ENCODE measurements at places on chromosomes 13 and 19.
A peak's percentile ranks its signal among the peaks of the same experiment; 100 is the strongest.

GRCh38 chr19:29779921-29780320, 31.9 kb upstream of the CCNE1 start:
- DNase-seq: no peak

- DNase-seq: no peak
These were observed 26.8 kb upstream of the CXCL17 start for GRCh38 chr19:42469311-42470235.

DNA sequence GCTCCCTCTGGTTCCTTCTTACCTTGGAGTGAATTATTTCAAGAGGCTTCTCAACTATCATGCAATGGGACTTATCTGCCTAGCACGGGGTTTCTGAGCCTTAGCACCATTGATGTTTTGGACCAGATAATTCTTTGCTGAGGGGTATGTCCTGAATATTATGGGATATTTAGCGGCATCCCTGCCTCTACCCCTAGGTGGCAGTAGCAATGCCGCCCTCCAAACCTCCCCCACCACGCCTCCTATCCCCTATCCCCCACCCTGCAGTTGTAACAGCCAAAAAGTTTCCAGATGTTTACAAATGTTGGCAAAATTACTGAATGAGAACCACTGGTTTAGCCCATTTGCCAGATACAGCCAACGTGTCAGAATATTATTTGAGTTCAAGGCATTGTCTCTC, 125.5 kb downstream of the POSTN start:
- no peak for DNase-seq

DNA sequence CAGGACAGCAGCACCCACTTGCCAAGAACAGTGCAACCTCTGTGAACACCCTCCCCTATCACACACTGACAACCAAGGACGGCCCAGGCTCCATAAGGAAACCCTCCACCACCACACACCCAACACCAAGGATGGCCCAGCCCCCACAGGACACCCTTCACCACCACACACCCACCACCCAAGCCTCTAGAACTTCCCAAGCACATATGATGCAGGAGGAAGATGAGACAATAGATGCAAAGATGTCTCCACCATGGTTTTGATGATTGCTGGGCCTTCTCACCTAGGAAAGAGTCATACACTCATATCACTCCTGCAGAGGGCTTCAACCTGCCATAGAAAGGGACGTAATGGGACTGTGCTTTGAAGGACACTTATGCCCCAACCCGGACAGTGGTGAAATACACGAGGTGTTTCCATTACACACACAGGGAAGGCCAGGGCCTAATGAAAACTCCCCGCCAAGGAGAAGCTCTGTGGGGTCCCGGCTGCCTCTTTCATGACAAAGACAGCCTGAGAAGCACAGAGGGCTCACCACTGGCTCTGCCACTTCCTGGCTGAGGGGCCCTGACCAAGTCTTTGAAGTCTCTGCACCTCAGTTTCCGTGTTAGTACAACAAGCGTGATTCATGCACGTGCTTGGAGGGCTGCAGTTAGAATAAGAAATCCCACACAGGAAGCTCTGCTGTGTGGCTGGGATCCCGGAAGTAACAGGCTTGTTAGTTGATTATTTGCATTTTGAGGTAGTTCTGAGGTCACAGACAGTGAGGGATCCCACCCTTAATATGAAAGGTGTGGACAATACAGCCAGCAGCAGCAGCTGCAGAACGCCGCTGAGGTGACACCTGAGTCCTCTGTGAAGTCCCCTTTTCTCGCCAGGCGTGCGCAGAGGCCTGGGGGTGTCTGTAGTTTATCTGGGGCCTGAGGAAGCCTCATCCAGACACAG, 61.9 kb upstream of the ATP12A start:
- no peak for DNase-seq

DNA sequence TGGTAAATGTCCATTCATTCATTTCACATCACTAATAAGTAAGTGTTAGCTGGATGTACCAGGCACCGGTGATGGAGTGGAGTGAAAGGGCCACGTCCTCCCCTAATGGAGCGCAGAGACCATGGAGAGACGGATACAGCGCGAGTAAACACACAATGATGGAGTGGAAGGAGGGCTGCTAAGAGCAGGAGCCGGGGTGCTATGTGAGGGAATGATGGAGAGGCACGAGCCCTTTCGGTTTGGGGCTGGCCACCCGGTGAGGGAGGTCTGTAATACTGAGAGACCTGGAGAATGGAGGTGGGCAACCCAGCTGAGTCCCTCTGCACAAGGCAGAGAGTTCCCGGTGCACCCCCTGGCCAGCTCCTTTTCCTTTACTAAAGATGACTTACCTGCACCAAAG, 53.7 kb downstream of the PEPD start:
- DNase-seq: no peak

- no peak for DNase-seq
These were observed 127.8 kb upstream of the SPACA7 start for GRCh38 chr13:112248406-112248760.

GRCh38 chr13:111179908-111180760, 65.0 kb downstream of the ARHGEF7 start:
- no peak for DNase-seq

DNA sequence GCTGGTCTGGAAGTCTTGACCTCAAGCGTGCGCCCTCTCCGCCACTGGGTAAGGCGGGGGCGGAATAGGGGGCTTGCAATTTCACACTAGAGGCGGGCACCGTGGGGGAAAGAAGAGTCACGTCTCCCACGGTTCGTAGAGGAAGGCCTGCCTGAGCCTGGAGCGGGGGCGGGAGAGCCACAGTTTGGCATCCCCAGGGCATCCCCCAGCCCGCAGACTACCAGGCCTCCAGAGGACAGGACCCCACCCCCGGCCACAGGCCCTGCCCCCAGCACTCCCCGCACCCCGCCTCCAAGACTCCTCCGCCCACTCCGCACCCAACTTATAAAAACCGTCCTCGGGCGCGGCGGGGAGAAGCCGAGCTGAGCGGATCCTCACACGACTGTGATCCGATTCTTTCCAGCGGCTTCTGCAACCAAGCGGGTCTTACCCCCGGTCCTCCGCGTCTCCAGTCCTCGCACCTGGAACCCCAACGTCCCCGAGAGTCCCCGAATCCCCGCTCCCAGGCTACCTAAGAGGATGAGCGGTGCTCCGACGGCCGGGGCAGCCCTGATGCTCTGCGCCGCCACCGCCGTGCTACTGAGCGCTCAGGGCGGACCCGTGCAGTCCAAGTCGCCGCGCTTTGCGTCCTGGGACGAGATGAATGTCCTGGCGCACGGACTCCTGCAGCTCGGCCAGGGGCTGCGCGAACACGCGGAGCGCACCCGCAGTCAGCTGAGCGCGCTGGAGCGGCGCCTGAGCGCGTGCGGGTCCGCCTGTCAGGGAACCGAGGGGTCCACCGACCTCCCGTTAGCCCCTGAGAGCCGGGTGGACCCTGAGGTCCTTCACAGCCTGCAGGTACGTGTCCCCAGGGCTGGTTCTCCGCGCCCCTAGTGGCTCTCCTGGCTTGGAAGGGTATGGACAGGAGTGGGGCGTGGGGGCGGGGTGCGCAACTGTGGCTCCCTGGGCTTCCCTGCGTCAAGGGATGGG, at the start of gene ANGPTL4:
TSS of gene ANGPTL4 (plus strand) at position 353 of the 969 bp plus-strand sequence. CDS start at position 520, 167 bp downstream.
- peak; percentile 74 for DNase-seq

GRCh38 chr19:30629086-30629485, 256.9 kb downstream of the ZNF536 start:
- DNase-seq: peak; percentile 65

GRCh38 chr13:92265408-92265807, 867.0 kb downstream of the GPC5 start:
- DNase-seq: no peak

GRCh38 chr13:60613080-60613479, 216.1 kb downstream of the TDRD3 start:
- DNase-seq: no peak

GRCh38 chr13:46962281-46962941, 65.6 kb upstream of the HTR2A start:
- DNase-seq: no peak

DNA sequence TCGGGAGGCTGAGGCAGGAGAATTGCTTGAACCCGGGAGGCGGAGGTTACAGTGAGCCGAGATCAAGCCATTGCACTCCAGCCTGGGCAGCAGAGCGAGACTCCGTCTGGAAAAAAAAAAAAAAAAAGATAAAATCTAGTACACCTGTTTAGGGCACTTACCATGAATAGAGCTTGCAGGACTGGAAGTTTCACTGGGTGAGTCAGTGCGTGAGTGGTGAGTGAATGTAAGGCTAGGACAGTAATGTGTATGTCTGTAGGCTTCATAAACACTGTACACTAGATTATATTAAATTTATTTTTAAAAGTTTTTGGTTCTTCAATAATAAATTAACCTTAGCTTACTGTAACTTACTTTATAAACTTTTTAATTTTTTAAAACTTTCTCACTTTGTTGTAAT, 22.9 kb downstream of the PPP5C start:
- DNase-seq: no peak

DNA sequence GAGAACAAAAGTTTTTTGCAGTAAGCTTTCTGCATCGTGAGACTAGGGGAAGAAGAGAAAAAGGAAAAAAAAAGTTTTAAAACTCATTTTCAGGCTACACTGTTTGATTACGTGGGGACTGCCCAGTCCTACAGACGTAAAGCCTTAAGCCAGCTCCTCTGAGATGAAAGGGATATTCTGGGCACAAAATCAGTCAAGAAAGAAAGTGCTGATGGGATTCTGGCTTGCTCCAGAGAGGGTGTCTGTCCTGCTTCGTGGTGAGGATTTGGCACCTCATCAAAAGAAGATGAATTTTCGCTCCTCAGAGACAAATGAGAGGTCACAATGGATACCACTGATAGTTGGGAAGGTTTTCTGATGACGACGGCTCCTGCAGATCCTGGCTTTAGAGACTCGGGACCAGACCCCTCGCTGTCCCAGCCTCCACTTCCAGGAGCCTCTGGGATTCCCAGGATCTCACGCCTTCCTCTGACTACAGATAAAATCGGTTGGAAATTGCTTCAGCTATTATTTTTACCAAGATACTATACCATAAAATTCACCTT, 9.7 kb downstream of the TEX29 start:
- DNase-seq: no peak

DNA sequence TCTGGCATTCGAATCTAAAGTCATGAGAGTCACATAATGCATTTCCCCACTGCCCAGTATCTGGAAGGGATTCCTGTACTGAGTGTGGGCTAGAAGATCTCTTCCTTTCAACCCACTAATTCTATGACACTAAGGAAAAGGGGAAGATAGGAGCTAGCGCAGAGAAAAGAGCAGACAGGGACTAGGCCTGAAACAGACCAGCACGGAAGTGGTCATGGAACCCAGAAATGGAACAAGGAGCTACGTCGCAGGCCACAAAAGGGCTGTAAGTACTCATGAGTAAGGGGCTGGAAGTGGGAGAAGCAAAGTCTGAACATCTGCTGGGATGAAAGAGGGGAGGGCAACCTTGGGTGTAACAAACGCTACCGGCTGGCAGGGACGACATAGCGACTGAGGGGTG, 8.6 kb downstream of the ABCC4 start:
- no peak for DNase-seq

DNA sequence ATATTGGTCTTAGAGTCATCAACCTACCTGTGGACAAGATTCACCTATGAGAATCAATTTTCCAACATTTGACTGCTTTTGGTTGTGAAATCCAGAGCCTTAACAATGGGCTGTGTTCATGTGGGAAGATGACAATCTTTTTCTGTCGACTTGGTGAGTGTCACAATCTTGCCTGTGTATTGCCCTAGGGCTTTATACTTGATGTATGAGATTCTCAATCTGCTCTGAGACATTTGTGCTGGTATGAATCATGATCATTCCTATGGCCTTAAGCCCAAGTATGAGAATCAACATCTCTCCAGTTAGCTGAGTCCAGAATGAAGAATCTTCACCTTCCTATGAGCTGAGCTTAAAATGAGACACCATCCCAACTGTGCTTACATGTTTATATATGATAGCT, 68.7 kb downstream of the ZNF726 start:
- no peak for DNase-seq

DNA sequence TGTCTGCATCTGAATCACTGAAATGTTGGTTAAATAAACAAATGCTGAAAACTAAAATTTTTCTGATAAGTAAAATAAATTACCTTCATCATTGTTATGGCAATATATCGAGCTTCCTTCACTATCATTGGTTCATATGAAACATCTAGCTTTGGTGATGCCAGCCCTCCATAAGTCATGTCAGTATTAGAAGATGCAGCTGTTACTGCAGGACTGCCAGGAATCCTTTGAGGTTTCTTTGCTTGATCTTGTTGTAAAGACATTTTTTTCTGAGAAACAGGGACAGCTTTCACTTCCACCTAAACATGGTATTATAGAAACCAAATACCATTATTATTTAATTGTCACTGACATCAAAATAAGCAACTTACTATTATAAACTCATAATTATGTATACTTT, 123.7 kb upstream of the FBXL3 start:
- no peak for DNase-seq

DNA sequence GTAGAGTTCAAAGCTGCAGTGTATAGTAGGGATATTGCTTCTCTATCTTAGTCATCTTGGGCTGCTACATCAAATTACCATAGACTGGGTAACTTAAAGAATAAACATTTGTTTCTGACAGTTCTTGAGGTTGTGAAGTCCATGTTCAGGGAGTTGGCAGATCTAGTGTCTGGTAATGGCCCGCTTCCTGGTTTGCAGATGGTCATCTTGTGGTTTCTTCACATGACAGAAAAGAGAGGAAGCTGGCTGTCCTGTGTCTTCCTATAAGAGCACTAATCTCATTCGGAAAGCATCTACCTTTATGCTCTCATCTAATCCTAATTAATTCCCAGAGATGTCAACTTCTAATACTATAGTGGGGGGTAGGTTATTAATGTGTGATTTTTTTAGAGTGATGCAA, 6.2 kb downstream of the ZNF763 start:
- DNase-seq: no peak

DNA sequence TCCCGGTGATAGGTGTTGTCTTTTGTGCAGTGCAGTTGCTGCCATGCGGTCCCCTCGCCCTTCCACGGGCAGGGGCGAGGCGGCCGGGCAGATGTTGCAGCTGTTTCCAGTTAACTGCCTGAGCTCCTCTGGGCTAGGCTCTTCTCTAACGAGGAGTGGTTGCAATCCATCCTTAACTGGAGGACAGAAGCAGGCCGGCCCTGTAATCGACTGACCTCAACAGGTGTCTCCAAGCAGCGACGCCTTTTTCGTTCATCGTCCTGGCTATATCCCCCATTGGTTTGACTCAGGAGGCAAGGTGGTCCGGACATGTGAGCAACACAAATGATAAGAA, 1.9 kb upstream of the TSC22D1 start:
- DNase-seq: no peak

- DNase-seq: no peak
These were observed 228.3 kb downstream of the FOXO1 start for GRCh38 chr13:40438022-40438680.

GRCh38 chr19:29805031-29805965, 6.5 kb upstream of the CCNE1 start:
- DNase-seq: no peak

Measured in WERI-Rb-1 (cell line).